ENCODE measurements at places on chromosomes 4 and X. TPM values are rescaled to one million over a fixed set of nuclear protein-coding genes. Genes with fewer than 3 reads are reported as not detected.

The GYG2 gene
- 5.9 TPM for total RNA-seq

The RASGEF1B gene
- total RNA-seq: not detected

The GC gene
- not detected for total RNA-seq

The DCAF16 gene
- 21.7 TPM for total RNA-seq
